ENCODE measurements at places on chromosomes 3 and 15.

GRCh38 chr3:129439226-129439816 is 427 bp downstream of the MBD4 start:
- H3K27ac ChIP-seq: peak overlapping the region; percentile 81
- peaks cover 36% of the 10 kb centered on the region for H3K36me3 ChIP-seq
- peaks cover 24% of the 10 kb centered on the region for H3K4me1 ChIP-seq
- DNase-seq: peak; percentile 35

DNA sequence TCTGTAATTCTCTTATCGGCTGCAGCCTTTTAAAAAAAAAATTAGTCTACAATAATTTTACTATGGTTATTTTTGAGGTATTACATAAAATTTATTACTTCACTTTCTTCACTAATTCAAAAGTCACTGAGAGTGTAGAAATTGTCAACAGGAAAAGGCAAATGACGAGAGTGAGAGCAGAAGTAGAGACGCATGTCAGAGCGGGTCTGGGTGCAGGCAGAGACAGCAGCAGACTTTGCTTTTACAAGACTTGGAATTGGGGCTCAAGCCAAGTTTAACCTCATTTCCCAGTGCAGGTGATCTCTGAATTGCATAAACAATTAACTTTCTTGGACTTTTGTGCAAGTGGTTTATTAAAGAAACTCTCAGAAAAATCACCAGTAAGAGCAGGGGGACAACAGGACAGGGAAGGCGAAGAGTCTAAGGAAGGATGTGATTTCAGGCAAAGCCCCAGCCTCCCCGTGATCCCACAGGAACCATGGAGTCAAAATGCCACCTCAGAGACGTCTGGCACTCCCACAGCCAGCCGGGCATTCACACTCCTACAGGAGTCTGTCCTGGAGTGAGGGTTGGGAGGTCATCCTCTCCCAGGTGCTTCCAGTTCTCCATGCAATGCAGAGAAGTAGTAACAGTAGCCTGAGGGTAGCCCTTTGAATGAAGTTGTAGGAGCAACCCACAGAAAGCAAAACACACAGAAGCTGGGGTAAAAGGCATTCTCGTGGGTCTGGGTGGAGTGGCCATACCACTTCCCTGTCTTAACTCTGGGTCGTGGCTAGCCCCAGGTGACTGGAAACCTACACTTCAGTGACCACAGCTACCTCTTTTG is 274.0 kb upstream of the TGFBR2 start:
- H3K36me3 ChIP-seq: no peaks in the 10 kb centered on the region
- no peaks in the 10 kb centered on the region for H3K4me1 ChIP-seq
- no peaks in the 10 kb centered on the region for H3K27me3 ChIP-seq
- no peak overlapping the region for H3K4me3 ChIP-seq

DNA sequence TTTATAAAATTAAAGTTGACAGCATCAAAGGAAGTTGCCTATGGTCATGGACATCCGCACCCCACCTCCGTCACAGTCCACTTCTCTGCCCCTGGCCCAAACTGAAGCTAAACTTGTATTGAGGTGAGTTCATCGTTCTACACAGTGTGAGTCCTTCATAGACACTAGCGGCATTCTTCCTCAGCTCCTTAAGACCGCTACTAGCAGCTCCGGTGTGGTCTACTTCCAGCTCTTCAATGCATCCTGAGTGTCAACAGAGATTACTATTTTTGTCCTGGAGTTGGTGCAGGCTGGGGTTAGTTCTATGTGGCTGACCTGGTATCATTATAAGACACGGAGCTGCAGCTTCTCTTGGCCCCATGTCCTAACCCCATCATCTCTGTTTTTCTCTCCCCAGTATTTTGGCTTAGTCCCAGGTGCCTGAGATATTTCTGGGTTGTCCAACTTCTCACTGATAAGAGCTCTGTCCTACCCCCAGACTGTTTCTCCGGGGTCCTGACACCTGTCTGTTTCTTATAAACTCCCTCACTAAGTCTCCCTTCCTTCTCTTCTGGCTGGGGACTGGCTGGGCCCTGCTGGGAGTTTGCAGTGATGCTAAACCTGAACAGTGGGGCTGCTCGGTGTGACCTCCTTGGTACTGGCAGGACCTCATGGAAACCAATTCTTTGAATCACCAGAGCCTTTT is 169.2 kb upstream of the ATP10A start:
- no peak overlapping the region for H3K27ac ChIP-seq
- H3K27me3 ChIP-seq: no peaks in the 10 kb centered on the region
- DNase-seq: no peak
- no peaks in the 10 kb centered on the region for H3K36me3 ChIP-seq
- H3K4me3 ChIP-seq: no peak overlapping the region

GRCh38 chr3:194517333-194517732 is 30.5 kb upstream of the ATP13A3 start:
- no peaks in the 10 kb centered on the region for H3K27me3 ChIP-seq
- H3K27ac ChIP-seq: no peak overlapping the region
- H3K4me1 ChIP-seq: peaks cover 16% of the 10 kb centered on the region
- H3K36me3 ChIP-seq: no peaks in the 10 kb centered on the region
- no peak overlapping the region for H3K4me3 ChIP-seq

- DNase-seq: no peak
- no peaks in the 10 kb centered on the region for H3K36me3 ChIP-seq
- no peaks in the 10 kb centered on the region for H3K4me1 ChIP-seq
- no peak overlapping the region for H3K27ac ChIP-seq
Measured at GRCh38 chr3:73225991-73226390, 164.5 kb downstream of the EBLN2 start.
